ENCODE measurements at places on chromosomes 2 and 18.
A peak's percentile ranks its signal among the peaks of the same experiment; 100 is the strongest.

GRCh38 chr2:203359450-203359849 is 31.3 kb downstream of the ABI2 start:
- no peak for DNase-seq

GRCh38 chr2:240123821-240124650 is 12.1 kb downstream of the COPS9 start:
- no peak for DNase-seq

DNA sequence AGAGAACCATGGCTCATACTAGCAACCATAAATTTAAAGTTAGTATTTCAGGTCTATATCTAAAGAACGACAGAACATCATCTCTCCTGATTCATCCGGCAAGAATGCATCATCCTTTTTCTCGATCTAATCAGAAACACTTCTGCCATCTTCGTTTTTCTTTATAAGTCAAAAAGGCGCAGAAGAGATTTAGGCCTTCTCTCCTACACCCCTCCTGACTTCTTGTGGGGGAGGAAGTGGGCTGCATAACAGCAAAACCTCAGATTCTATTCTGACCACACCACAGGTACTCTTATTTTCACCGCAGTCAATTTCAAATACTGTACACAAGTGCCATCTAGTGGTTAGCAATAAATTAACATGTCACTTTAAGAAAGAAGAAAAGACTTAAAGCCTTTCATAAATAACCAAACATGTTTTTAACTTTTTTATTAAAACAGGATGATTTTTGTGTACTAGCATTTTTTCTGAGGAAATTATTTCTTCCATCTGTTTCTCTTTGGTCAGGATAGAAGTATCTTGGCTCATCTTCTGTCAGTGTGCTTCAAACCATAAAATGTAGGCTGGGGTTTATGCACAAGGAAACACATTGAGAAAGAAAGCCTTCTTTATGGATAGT is 48.4 kb upstream of the PIK3C3 start:
- peak; percentile 45 for DNase-seq

- no peak for DNase-seq
Observed at GRCh38 chr2:190789074-190790004, 91.3 kb upstream of the GLS start.

DNA sequence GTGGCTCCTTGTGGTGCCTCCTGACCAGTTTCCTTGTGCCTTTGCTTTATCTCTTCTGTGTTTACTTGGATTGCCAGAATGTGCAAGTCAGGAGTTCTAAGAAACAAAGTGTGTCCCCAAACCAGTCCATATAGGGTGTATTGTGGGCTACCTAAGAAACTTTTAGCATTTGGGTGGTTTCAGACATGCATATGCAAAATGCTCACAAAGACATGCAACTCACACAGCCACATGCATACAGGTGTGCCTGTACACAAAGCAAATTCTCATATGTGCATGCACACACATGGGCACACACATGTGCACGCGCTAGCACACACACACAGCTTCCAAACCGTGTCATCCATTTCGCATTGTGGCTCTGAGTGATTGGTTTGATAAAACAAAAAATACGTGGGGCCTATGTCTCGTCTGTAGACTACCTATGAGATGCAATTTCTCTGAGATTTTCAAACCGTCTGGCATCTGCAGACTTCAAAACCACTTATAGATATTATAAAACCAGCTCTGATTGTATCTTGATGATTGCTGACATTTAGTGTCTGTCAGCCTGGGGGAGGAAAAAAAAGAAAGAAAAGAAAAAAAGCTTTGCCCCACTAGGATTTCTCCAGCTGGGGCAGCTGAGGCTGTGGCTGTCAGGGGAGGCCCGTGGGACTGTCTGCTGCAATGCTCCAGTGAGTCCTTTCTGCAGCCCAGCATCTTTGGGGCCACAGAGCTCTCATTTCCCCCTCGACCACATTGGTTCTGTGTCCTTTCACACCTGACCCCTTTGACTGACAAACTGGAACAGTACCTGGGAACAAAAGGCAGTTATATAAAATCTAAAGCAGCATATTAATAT is 556.1 kb downstream of the CMPK2 start:
- DNase-seq, result no peak

GRCh38 chr2:7014174-7014640 is 97.0 kb downstream of the RNF144A start:
- peak; percentile 59 for DNase-seq

- peak; percentile 14 for DNase-seq
Observed at GRCh38 chr2:9057939-9058761, 54.7 kb upstream of the MBOAT2 start.

DNA sequence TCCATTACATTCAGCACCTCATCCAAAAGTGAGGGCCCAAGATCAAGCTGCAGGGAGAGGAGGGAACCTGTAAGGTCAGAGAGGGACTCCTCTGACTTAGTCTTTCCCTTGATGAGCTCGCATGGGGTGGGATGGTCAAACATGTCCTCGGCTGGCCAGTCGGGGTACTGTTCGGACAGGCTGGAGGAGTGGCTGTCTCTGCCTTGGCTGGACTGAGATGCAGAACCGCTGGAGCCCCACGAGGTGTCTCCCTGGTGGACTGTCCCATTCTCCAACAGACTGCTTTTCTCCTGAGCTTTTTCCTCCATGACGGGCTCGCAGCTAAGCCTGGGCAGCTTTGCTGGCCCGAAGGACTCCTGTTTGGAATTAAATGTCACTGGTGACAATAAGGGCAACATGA is 25.6 kb downstream of the CDC42EP3 start:
- DNase-seq, result no peak

- no peak for DNase-seq
Observed at GRCh38 chr18:55462652-55463051, 125.3 kb downstream of the TCF4 start.

GRCh38 chr2:182240862-182241371 is 185.9 kb downstream of the PDE1A start:
- DNase-seq, result peak; percentile 26

DNA sequence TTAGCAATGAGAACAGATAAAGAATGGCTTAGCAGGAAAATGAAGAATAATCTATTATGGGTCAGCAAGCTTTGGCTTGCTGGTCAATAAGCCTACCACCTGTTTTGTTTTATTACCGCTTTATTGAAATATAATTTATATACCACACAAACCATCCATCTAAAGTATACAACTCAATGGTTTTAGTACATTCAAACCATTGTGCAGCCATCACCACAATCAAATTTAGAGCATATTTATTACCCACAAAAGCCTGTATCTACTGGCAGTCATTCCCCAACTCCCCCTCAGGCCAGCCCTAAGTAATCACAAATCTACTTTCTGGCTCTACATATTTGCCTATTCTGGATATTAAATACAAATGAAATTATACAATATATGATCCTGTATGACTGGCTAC is 17.2 kb downstream of the PPP3R1 start:
- DNase-seq, result no peak
